Aorta (tissue), 5 donors: ENCODE measurements at places on chromosomes 11 and 22.
A peak's percentile ranks its signal among the peaks of the same experiment; 100 is the strongest.

DNA sequence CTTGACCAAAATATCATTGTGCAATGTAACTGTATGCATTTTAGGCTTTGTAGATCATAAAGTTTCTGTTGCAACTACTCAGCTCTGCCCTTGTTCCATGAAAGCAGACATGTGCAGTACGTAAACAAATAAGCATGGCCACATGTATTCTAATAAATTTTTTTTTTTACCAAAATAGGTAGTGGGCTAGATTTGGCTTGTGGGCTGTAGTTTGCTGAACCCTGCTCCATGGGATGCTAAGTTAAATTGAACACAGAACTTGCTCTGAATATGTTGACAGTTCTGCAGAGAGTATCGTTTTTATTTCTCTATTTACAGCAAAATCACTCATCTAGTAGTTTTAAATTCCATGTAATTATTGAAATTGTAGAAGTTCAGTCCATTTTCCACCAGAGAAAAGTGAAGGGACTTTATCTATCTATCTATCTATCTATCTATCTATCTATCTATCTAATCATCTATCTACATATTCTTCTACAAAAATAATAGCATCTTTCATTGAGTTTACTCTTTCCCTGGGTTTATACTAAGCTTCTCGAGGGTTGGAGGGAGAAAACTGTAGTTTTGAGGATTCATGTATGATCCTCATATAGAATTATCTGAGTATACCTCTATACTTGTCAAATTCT is 9.5 kb upstream of the OOSP4A start:
- H3K4me1 ChIP-seq, result no peaks in the 10 kb centered on the region
- DNase-seq, result no peak
- H3K4me3 ChIP-seq, result no peak overlapping the region
- H3K27me3 ChIP-seq, result no peaks in the 10 kb centered on the region
- H3K36me3 ChIP-seq, result no peaks in the 10 kb centered on the region

DNA sequence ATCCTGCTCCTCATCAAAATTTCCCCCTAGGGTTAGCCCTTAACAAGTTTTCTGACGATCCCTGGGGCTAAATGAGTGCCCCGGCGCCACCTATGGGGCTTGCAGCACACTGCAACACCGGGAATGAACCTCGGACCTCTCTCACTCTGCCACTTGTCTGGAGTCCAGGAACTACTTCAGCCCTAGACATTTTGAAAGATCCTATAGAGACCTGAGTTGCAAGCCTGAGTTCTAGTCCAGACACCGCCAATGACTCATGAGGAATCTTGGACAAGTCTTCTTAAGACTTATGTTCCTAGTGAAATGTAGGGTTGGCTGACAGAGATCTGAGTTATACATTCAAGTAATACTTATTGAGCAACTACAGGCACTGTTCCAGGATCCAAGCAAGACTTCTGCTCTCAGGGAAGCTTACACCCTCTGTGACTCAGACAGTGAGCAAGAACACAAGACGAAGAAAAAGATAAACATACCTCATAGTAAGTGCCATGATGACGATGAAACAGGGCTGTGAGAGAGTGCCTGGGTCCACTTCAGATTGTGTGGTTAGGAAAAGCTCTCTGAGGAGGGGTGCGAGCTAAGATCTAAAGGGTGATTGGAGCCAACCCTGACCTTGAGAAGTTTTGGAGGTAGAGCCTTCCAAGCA is 10.2 kb upstream of the STK33 start:
- no peaks in the 10 kb centered on the region for H3K27me3 ChIP-seq
- peak; percentile 67 for DNase-seq
- H3K36me3 ChIP-seq, result no peaks in the 10 kb centered on the region
- no peak overlapping the region for H3K27ac ChIP-seq

DNA sequence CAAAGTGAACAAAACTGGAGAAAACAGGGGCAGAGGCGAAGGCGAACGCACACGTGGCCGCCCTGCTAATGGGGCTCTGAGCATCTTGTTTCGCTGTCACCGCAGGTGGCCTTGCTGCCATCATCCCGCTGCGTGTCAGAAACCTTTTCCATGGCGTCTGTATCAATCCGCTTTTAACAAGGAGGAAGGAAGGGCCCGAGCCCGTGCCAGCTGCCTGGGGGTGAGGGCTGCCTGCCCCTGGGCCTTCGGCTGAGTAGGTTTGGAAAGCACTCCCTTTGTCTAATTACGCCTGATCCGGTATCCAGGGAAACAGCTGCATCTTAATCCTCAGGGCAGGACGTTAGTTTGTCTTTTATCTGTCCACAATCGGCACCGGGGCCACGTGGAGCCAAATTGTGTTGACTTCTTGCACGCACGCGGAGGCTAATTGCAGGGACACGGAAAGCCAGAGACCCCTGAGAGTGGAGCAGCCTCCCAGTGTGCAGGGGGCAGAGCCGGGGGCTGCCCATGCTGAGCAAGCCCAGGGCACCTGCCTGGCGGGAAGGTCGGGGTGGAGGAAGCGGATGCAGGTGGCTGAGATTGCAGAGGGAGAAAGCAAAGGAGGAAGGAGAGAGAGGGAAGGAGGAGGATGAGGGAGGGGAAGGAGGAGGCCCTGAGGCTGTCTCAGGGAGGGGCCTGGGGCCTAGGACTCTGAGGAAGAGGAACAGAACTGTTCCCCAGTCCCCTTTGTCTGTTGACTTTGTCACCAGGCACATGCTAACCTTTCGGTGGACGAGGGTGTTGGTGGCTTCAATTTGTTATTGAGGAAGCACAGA is 19.2 kb upstream of the TH start:
- no peak overlapping the region for H3K27ac ChIP-seq
- H3K4me3 ChIP-seq, result no peak overlapping the region
- no peaks in the 10 kb centered on the region for H3K4me1 ChIP-seq
- DNase-seq, result no peak
- H3K36me3 ChIP-seq, result no peaks in the 10 kb centered on the region
- no peaks in the 10 kb centered on the region for H3K27me3 ChIP-seq

DNA sequence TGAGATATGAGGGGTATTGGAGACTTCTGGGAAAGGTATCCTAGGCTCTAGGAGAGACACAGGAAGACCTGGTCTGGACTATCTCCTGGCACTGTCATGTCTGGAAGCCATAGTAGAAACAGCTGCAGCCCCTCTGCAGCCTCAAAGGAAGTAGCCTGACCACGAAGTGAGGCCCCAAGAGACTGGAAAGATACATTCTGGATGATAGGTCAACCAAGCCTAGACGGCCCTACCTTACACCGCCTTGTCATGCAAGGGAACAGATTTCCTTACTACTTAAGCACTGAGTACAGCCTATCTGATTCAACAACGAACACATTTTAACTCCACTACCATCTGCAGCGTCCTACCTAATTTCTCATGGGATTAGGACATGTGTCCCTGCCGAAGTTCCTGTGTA is 31.1 kb downstream of the UQCR10 start:
- no peak overlapping the region for H3K4me3 ChIP-seq
- no peak overlapping the region for H3K27ac ChIP-seq
- DNase-seq, result no peak
- H3K27me3 ChIP-seq, result no peaks in the 10 kb centered on the region
- no peaks in the 10 kb centered on the region for H3K36me3 ChIP-seq

DNA sequence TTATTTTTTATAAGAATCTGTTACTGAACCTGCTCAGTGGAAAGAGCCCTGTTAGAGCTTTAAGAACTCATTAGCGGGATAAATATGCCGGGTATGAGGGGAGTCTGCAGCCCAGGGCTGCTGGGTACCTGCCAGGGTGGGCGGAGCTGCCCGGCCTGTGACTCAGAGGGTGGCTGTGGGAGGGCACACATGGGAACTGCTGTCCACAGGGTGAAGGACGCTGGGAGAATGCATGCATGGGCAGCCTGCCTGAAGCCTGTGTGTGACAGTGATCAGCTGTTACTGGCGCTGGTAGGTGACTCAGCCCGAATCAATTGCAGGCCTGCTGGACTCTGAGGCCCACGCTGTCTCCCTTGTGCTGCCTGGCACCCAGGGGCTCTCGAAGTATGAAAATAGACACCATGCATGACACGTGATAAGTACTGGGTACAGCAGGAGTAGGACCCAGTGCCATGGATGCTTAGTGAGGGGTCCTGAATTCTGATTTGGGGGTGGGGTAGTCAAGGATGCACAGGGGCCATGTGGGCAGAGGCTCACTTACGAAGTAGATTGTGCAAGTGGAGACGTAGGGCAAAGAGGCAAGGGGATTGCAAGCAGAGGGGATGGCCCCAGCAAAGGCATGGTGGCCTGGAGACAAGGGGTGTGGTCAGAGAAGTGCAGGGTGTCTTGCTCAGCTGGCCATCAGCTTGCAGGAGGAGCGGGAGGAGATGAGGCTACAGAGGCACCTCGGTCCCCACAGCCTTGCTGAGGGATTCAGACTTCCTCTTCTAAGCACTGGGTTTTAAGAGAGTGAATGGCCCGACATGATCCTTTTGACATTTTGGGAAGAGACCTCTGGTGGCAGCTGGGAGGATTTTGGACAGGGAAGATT is 36.5 kb downstream of the GRIK4 start:
- no peak overlapping the region for H3K4me3 ChIP-seq
- DNase-seq, result peak; percentile 94
- H3K4me1 ChIP-seq, result no peaks in the 10 kb centered on the region
- no peaks in the 10 kb centered on the region for H3K36me3 ChIP-seq
- peak overlapping the region; percentile 45 for H3K27ac ChIP-seq

DNA sequence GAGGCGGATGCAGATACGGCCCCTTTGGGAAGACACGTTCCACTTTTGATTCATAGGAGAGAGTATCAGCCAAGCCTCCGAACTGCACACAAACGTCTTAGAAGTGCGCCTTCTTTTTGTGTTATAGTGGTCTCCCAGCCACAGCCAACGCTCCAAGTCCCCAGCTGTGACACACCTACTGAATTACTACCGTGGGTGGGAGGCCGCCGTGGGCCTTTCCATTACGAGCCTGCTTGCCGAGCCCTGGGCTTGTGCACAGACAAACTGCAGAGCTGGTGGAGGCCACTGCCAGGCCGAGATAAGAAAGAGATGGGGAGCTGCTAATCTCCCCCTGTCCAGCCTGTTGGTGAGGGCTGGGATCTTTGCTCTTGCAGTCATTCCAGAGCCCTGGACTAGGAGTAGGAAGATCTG is 761 bp downstream of the HMBS start:
- H3K36me3 ChIP-seq, result peaks cover 2% of the 10 kb centered on the region
- peak overlapping the region; percentile 3 for H3K4me3 ChIP-seq
- H3K27me3 ChIP-seq, result no peaks in the 10 kb centered on the region
- H3K27ac ChIP-seq, result peak overlapping the region; percentile 48
- no peak for DNase-seq
- no peaks in the 10 kb centered on the region for H3K4me1 ChIP-seq

DNA sequence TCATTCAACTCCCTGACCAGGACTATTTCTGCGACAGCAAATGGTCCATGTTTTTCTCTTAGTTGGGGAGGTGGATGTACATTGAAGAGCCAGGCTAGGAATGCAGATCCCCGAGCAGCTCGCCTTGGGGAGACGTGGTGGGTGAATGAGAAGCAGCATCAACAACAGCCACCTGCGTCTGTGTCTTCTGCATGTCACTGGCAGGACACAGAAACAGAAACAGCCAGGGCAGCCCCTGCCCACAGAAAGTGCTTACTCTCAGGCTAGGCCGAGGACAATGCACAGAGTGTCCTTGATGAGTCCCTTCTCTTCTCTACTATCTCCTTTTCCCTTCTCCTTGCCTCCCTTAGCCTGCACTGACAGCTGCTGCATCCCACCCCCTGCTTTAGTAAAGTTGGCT is 541.9 kb upstream of the CADM1 start:
- H3K27me3 ChIP-seq, result no peaks in the 10 kb centered on the region
- no peak overlapping the region for H3K27ac ChIP-seq
- H3K36me3 ChIP-seq, result no peaks in the 10 kb centered on the region
- no peak for DNase-seq
- H3K4me3 ChIP-seq, result no peak overlapping the region

DNA sequence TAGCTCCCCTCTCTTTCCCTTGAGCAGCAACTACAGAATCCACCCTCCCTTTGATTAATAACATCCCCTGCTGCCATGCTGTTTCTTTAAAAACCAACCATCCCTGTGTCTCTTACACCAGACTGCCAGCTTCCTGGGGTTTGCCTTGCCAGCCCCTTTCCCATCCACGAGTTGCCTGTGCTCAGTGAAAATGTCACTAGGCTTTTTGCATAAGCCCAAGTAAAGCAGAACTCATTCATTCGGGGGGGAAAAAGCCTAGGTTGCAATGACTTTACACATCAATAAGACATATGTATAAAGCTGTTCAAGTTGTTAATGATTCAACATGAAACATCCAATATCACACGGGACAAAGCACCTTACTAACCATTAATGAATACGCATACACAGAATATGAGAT is 398.7 kb downstream of the OPCML start:
- H3K4me3 ChIP-seq, result no peak overlapping the region
- no peaks in the 10 kb centered on the region for H3K36me3 ChIP-seq
- H3K27me3 ChIP-seq, result no peaks in the 10 kb centered on the region
- no peak for DNase-seq

DNA sequence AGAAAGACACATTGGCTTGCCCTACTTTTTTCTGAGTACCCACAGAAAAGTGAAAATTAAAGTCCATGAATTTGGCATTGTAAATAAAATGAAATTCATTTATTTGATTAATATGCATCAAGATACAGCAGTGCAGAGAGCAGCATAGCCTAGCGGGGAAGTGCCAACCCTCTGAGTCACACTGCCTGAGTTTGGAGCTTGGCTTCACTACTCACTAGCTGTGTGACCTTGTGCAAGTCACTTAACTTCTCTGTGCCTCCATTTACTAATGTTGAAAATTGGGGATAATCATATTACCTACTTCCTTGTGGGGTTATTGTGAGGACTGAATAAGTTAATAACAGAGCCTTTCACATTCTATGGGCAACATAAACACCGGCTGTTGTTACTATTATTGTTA is 111.5 kb upstream of the CSNK2A3 start:
- H3K27ac ChIP-seq, result no peak overlapping the region
- H3K4me3 ChIP-seq, result no peak overlapping the region
- peaks cover 3% of the 10 kb centered on the region for H3K4me1 ChIP-seq
- H3K36me3 ChIP-seq, result no peaks in the 10 kb centered on the region
- no peak for DNase-seq
- no peaks in the 10 kb centered on the region for H3K27me3 ChIP-seq

DNA sequence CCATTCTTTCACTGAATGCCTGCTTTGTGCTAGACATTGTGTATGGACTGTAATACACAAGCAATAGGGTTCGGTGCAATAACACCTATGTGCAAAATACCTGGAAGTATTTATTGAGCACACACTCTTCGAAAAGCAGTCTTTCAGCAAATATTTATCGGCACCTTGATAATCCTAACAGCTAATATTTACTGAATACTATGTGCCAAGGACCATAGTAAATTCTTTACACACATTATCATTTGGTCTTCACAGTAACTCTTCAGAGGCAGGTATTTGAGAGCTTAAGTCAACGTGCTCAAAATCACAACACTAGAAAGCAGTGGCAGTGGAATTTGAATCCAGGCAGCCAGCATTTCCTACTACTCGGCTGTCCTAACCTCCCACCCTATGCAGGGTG is 2.2 kb downstream of the B3GNT6 start:
- H3K4me1 ChIP-seq, result no peaks in the 10 kb centered on the region
- no peak overlapping the region for H3K4me3 ChIP-seq
- no peaks in the 10 kb centered on the region for H3K36me3 ChIP-seq
- H3K27me3 ChIP-seq, result no peaks in the 10 kb centered on the region
- no peak for DNase-seq
